ENCODE measurements at places on chromosomes 1 and 21. TPM values are rescaled to one million over a fixed set of nuclear protein-coding genes. Genes with fewer than 3 reads are reported as not detected.

- H3K4me3 ChIP-seq, result no peak overlapping the region
- no peak overlapping the region for H3K27ac ChIP-seq
- DNase-seq, result no peak
- H3K27me3 ChIP-seq, result no peaks in the 10 kb centered on the region
- H3K36me3 ChIP-seq, result no peaks in the 10 kb centered on the region
- no peaks in the 10 kb centered on the region for H3K4me1 ChIP-seq
Observed at GRCh38 chr1:176648556-176648955, 185.6 kb downstream of the PAPPA2 start.

DNA sequence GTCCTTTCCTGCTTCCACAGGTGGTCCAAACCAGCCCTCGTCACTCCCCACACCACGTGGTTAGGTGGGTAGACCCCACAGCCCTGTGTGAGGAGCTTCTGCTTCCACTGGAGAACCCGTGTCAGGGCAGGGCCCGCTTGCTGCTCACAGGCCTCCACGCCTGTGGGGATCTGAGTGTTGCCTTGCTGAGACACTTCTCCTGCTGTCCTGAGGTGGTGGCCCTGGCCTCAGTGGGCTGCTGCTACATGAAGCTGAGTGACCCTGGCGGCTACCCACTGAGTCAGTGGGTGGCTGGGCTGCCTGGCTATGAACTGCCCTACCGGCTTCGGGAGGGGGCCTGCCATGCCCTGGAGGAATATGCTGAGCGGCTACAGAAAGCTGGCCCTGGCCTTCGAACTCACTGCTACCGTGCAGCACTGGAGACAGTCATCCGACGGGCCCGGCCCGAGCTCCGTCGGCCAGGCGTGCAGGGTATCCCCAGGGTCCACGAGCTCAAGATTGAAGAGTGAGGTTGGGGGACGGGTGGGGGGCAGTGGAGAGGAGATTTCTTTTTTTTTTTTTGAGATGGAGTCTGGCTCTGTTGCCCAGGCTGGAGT, 5.5 kb upstream of the ISG20L2 start:
- DNase-seq, result no peak
- peaks cover 4% of the 10 kb centered on the region for H3K36me3 ChIP-seq
- H3K4me1 ChIP-seq, result peaks cover 5% of the 10 kb centered on the region
- no peak overlapping the region for H3K27ac ChIP-seq
- no peak overlapping the region for H3K4me3 ChIP-seq
- no peaks in the 10 kb centered on the region for H3K27me3 ChIP-seq

- H3K4me3 ChIP-seq, result peak overlapping the region; percentile 12
- no peaks in the 10 kb centered on the region for H3K36me3 ChIP-seq
- DNase-seq, result no peak
- H3K27ac ChIP-seq, result peak overlapping the region; percentile 54
- peaks cover 48% of the 10 kb centered on the region for H3K4me1 ChIP-seq
Observed at GRCh38 chr1:182608845-182609610, 4.8 kb upstream of the RGS16 start.

GRCh38 chr1:179753061-179753460, 10.0 kb downstream of the FAM163A start:
- no peak overlapping the region for H3K4me3 ChIP-seq
- no peaks in the 10 kb centered on the region for H3K4me1 ChIP-seq
- H3K27me3 ChIP-seq, result no peaks in the 10 kb centered on the region
- DNase-seq, result no peak
- H3K27ac ChIP-seq, result no peak overlapping the region
- no peaks in the 10 kb centered on the region for H3K36me3 ChIP-seq

- H3K4me1 ChIP-seq, result peaks cover 8% of the 10 kb centered on the region
- no peaks in the 10 kb centered on the region for H3K36me3 ChIP-seq
- DNase-seq, result no peak
- no peak overlapping the region for H3K27ac ChIP-seq
- no peaks in the 10 kb centered on the region for H3K27me3 ChIP-seq
Observed at GRCh38 chr1:246528933-246529731, 22.1 kb upstream of the SMYD3 start.

GRCh38 chr1:156128654-156129597, 14.4 kb downstream of the LMNA start:
- H3K4me1 ChIP-seq, result peaks cover 57% of the 10 kb centered on the region
- no peaks in the 10 kb centered on the region for H3K27me3 ChIP-seq
- no peak for DNase-seq
- no peaks in the 10 kb centered on the region for H3K36me3 ChIP-seq

Gene KCNJ10
- not detected for total RNA-seq

Gene ILF2
- 261 TPM for total RNA-seq

- no peak overlapping the region for H3K4me3 ChIP-seq
- H3K4me1 ChIP-seq, result no peaks in the 10 kb centered on the region
- DNase-seq, result no peak
- H3K27ac ChIP-seq, result no peak overlapping the region
- H3K36me3 ChIP-seq, result peaks cover 8% of the 10 kb centered on the region
Observed at GRCh38 chr21:46661642-46662366, 26.3 kb downstream of the PRMT2 start.

Data from GM12878 (cell line).